ENCODE measurements at places on chromosomes 16 and 17.

- DNase-seq = no peak
Measured at GRCh38 chr17:83176623-83177583, 97.5 kb downstream of the METRNL start.

- DNase-seq = no peak
Measured at GRCh38 chr17:72588561-72588960, 467.7 kb downstream of the SOX9 start.

DNA sequence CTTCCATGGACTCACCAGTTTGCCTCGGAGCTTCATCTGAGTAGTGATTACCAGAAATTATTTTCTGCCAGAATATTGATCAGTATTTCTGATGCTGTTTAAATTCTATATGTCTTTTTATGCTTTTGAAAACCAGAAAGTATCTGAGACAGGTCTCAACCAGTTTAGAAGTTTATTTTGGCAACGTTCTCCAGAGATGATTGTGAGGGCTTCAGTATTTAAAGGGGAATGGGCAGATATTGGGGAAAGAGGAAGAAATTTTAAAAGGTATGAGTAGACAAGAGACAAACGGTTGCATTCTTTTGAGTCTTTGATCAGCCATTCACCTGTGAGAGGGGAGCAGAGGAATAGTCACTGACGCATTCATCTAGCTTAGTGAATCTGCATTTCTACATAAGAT lies 44.4 kb upstream of the ABCC11 start:
- no peak for DNase-seq

- DNase-seq = no peak
Measured at GRCh38 chr16:22252317-22252716, 44.9 kb upstream of the POLR3E start.

GRCh38 chr17:78501241-78502036 lies 75.8 kb downstream of the DNAH17 start:
- no peak for DNase-seq

GRCh38 chr16:54365990-54366634 lies 79.5 kb upstream of the IRX3 start:
- DNase-seq = no peak

DNA sequence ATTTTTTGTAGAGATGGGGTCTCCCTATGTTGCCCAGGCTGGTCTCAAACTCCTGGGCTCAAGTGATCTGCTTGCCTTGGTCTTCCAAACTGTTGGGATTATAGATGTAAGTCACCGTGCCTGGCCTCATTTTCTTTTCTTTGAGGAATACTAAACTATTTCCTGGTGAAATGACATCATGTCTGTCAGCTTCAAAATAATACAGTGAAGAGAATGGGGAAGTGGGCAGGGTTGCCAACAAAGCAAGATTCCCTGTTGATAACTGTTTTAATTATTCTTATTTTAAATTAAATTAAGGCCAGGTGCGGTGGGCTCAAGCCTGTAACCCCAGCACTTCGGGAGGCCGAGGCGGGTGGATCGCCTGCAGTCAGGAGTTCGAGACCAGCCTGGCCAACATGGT lies 21.1 kb downstream of the PIPOX start:
- no peak for DNase-seq

Data from GF-D8 (cell line).